ENCODE measurements at places on chromosomes 12 and 14. TPM values are rescaled to one million over a fixed set of nuclear protein-coding genes. Genes with fewer than 3 reads are reported as not detected.

GRCh38 chr12:16344269-16344668, 3.2 kb upstream of the MGST1 start:
- no peak for DNase-seq
- peaks cover 5% of the 10 kb centered on the region for H3K27me3 ChIP-seq
- no peaks in the 10 kb centered on the region for H3K4me1 ChIP-seq
- H3K27ac ChIP-seq = no peak overlapping the region

GRCh38 chr14:63962906-63963305, 110.1 kb downstream of the SYNE2 start:
- H3K27ac ChIP-seq = no peak overlapping the region
- no peak overlapping the region for H3K4me3 ChIP-seq
- peaks cover 10% of the 10 kb centered on the region for H3K36me3 ChIP-seq
- no peaks in the 10 kb centered on the region for H3K27me3 ChIP-seq
- H3K4me1 ChIP-seq = no peaks in the 10 kb centered on the region
- no peak for DNase-seq

GRCh38 chr12:126369487-126370463, 1304.5 kb downstream of the AACS start:
- no peaks in the 10 kb centered on the region for H3K27me3 ChIP-seq

DNA sequence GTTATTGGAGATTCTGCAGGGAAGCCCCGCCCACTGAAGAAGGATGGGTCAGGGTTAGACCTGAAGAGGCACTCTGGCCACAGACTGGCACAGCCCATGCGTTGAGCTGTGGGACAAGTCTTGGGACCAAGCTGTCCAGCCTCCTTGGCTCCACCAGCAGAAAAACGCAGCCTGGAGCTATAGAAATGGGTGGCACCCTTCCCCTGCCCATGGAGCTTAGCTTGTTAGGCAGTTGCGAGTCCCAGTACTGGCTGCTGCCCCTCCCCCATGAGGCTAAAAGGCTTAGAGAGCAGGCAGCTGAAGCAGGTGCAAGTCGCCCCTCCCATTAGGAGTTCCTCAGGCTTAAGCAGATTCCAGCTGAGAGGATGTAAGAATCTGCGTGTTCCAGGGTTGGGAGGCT, 1124.0 kb upstream of the TMEM132C start:
- peaks cover 11% of the 10 kb centered on the region for H3K4me1 ChIP-seq
- H3K36me3 ChIP-seq = peaks cover 2% of the 10 kb centered on the region
- DNase-seq = no peak
- peaks cover 31% of the 10 kb centered on the region for H3K27me3 ChIP-seq

DNA sequence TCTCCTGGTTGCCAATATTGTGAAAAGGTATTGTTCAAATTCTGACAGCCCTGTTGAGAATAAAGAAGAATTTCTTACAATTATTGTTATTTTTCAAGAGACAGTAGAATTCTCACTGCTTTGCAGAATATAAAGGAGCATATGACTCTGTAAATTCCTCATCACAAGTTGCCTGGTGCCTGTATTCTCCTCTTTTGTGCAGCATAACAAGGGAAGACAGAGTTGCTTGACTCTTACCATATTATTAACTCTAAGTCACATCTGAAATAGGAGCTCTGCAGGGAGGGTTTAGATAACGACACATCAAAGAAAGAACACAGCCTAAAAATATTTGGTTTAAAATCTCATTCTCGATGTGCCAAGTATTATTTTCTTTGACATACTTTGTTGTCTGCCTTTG, 31.1 kb downstream of the MYF5 start:
- no peak overlapping the region for H3K27ac ChIP-seq
- no peaks in the 10 kb centered on the region for H3K36me3 ChIP-seq
- H3K4me1 ChIP-seq = no peaks in the 10 kb centered on the region
- DNase-seq = no peak
- no peaks in the 10 kb centered on the region for H3K27me3 ChIP-seq

Gene SLC17A8
- not detected for total RNA-seq

Gene TC2N
- 86.0 TPM for total RNA-seq

Gene KRT82
- not detected for total RNA-seq

Gene RERGL
- not detected for total RNA-seq
